ENCODE measurements at places on chromosomes 3 and 15.

DNA sequence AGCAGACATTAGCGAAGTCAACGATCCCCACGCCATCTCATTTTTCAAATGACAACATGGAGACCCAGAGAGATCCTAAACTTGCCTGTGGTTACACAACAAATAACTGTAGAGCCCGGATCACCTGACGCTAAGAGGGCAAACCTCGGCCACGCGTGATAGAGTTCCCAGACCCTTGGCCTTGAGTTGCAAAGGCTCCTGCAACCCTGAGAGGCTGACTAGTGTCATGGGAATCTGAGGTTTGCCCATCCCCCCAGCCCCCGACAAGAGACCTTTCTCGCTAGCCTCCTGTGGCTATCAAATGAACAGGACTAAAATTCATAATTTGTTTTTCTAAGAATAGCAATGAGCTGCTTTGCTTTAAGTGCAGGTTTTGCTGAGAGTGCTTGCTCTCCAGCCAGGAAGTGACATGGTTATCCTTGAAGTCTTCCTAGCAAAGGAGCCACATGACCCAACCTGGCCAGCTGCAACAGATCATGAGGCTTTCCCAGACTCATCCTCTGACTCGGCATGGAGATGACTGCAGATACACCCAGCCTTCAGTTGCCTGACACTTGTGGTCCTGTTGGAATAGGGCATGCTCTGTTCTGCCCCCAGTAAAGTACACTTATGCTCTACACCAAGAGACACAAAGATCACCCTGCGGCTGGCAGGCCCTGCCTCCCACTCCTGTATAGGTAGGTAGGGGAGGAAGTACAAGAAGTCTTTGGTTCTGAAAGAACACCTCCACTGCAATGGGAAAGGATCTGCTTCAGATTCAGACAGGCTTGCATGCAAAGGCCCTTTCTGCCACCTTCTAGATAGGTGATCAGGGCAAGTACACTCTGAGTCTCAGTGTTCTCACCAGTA, 36.0 kb downstream of the MCF2L2 start:
- no peak overlapping the region for H3K27ac ChIP-seq
- DNase-seq, result no peak
- H3K4me3 ChIP-seq, result no peak overlapping the region
- H3K4me1 ChIP-seq, result no peaks in the 10 kb centered on the region
- peaks cover 16% of the 10 kb centered on the region for H3K27me3 ChIP-seq
- no peaks in the 10 kb centered on the region for H3K36me3 ChIP-seq

DNA sequence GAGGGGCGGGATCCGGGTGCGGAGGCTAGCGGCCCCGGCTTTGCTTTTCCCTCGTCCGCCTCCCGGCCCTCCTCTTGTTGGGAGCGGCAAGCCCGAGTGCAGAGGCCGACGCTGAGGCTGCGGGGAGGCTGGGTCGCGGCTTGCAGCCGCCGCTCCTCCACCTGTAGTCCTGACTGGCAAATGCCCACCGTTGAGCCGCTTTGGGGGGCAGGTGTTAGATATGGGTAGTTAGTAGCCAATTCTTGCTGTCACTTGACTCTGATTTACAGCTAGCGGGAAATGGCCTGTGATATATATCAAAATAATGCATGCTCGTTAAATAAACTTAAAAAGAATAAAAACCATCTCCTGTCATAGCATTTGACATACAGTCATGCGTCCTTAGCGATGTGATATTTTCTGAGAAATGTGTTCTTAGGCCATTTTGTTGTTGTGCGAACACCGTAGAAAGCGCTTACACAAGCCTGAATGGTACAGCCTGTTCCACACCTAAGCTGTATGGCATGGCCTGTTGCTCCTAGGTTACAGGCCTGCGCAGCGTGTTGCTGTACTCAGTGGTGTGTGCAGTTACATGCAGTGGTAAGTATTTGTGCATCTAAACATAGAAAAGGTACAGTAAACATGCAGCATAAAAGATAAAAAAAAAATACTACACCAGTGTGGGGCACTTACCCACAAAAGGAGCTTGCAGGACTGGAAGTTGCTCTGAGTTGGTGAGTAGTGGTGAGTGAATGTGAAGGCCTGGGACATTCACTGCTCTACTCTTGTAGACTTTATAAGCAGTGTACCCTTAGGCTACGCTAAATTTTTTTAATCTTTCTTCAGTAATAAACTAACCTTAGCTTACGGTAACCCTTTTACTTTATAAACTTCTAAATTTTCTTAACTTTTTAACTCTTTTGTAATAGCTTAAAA, 873 bp downstream of the CAPN7 start:
- peaks cover 6% of the 10 kb centered on the region for H3K36me3 ChIP-seq
- H3K27ac ChIP-seq, result peak overlapping the region; percentile 85
- DNase-seq, result peak; percentile 80

DNA sequence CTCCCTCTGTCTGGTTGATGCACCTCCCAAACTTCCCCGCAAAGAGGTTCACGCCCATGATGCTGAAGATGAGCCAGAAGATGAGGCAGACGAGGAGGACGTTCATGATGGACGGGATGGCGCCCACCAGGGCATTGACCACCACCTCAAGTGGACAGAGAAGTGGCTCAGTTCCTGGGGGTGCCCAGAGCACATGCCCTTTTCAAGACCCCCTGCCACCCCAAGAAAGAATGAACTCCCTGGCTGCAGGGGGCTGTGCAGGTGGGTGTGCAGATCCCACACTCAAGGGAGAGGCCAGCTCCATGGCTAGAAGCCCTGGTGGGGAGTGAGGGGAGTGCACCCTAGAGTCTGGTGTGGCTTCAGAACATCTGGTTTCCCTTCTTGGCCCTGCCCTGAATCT, 64.1 kb downstream of the EXOG start:
- H3K36me3 ChIP-seq, result no peaks in the 10 kb centered on the region
- no peak overlapping the region for H3K27ac ChIP-seq
- H3K4me1 ChIP-seq, result no peaks in the 10 kb centered on the region
- H3K27me3 ChIP-seq, result no peaks in the 10 kb centered on the region

GRCh38 chr15:57403017-57403416, 26.7 kb downstream of the CGNL1 start:
- H3K36me3 ChIP-seq, result no peaks in the 10 kb centered on the region
- no peak for DNase-seq
- H3K4me3 ChIP-seq, result no peak overlapping the region
- H3K4me1 ChIP-seq, result peaks cover 8% of the 10 kb centered on the region
- H3K27me3 ChIP-seq, result peaks cover 21% of the 10 kb centered on the region
- no peak overlapping the region for H3K27ac ChIP-seq

GRCh38 chr3:138367911-138368310, 19.5 kb downstream of the MRAS start:
- H3K27me3 ChIP-seq, result no peaks in the 10 kb centered on the region
- peaks cover 14% of the 10 kb centered on the region for H3K4me1 ChIP-seq
- H3K4me3 ChIP-seq, result no peak overlapping the region
- H3K36me3 ChIP-seq, result peaks cover 3% of the 10 kb centered on the region
- DNase-seq, result peak; percentile 81

DNA sequence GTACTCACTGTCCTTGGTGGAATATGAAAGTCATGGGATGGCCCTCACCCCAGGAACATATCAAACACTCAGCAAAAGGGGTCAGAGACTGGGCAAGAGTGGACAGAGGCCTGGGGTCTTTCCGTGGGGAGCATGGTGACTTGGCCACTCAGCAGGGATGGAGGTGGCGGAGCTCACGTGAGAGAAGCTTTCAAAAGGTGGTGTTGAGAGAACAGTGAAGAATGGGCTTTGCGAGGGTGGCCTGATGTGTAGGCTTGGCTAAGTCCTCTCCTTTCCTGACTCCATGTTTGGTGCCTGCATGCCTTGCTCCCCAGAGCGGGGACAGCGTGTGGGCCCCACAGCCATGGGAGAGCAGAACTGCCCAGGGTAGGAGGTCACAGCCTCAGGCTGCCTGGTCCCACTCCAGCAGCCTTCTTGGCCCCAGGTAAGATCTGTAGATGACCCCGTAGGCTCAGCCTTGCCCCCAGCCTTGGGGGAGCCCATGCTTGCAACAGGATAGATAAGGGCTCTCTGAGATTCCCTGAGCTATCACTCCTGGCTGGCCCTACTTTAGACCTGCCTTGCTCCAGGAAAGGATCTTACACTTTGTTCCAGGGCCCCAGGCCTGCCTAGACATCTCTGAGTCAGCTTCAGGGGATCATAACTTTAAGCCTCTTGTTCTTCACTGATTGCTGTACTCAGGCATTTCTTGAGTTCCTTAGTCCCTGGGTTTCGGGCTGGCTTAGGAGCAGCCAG, 17.0 kb downstream of the RPLP1 start:
- no peak for DNase-seq
- no peaks in the 10 kb centered on the region for H3K27me3 ChIP-seq
- peaks cover 13% of the 10 kb centered on the region for H3K4me1 ChIP-seq
- H3K36me3 ChIP-seq, result no peaks in the 10 kb centered on the region
- H3K27ac ChIP-seq, result no peak overlapping the region

DNA sequence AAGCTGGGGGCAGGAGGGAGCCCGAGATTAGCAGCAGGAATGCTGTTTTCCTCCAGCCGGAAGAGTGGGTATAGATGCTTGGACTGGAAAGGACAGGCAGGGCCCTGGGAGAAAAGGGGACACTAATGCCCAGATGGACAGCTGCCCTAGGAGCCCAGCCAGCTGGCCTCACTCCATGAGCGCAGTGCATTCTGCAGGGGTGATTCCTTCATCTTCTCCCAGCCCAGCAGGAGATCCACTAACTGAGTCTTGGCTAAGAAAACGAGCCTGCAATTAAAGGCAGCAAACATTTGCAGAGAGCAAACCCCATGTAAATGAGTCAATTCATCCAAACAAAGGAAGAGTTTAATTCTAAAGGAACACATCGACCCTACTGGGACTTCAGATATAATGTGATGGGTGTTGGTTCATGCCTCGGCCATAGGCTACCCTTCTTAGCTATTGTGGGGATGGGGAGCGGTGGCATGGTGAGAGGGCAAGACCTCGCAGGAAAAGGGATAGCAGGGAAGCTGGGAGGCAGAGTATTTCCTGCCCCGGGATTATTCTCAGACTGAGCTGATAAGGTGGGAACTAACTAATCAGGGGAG, 13.3 kb upstream of the MINAR1 start:
- H3K4me1 ChIP-seq, result no peaks in the 10 kb centered on the region
- no peak overlapping the region for H3K4me3 ChIP-seq
- no peak for DNase-seq
- H3K27me3 ChIP-seq, result no peaks in the 10 kb centered on the region
- H3K36me3 ChIP-seq, result no peaks in the 10 kb centered on the region

- no peak overlapping the region for H3K27ac ChIP-seq
- no peaks in the 10 kb centered on the region for H3K4me1 ChIP-seq
- no peak overlapping the region for H3K4me3 ChIP-seq
- no peak for DNase-seq
- no peaks in the 10 kb centered on the region for H3K27me3 ChIP-seq
Observed at GRCh38 chr3:41148901-41149300, 50.4 kb upstream of the CTNNB1 start.

- no peak for DNase-seq
- H3K27ac ChIP-seq, result peak overlapping the region; percentile 74
Observed at GRCh38 chr3:105746231-105746996, 122.4 kb downstream of the CBLB start.

DNA sequence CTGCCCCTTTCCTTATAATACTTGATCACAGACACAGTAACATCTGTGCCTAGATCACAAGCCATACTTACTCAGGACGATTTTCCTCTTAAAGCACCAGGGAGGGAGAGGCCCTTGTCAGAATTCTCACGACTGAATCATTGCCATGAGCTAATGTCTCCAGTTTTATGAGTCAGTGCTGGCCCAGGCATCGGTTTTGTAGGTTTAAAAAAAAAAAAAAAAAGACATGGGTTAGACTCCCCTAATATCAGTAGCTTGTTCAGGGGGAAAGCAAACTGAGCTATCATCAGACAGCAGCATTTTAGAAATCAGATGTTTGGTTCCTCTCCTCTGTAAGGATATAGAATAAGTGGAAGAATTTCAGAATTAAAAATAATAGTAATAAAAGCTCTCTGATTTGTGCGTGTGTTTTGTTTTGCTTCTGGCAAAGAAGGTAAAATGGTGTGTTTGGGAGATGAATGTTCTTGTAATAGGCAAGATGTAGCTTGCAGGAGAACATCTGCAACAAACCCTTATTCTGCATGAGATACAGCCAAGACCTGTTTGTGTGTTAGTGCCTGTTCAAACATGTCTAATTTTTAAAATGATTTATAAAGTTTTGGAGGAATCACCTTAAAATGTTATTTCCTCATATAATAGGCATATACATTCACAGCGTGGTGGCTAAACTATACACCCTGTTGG, 193.6 kb downstream of the TP63 start:
- H3K27ac ChIP-seq, result peak overlapping the region; percentile 59
- no peak overlapping the region for H3K4me3 ChIP-seq
- no peaks in the 10 kb centered on the region for H3K36me3 ChIP-seq
- DNase-seq, result peak; percentile 85
- no peaks in the 10 kb centered on the region for H3K27me3 ChIP-seq
- H3K4me1 ChIP-seq, result peaks cover 9% of the 10 kb centered on the region

DNA sequence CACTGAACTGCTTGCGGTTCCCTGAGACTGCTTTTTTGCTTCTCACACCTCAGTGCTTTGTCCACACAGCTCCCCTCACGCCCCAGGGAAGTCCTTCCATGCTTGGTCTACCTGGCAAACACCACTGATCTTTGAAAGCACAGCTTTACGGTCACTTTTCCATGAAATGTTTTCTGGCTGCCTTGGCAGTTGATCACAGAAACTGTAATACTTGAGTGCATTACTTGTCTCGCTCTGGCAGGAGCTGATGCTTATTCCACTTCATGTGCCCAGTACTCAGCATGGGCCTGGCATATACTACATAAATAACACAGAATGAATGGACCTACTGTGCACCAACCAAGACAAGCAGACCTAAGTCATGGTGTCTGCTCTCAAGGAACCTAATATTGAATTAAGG, 121.1 kb downstream of the MEX3B start:
- peaks cover 5% of the 10 kb centered on the region for H3K27me3 ChIP-seq
- no peak overlapping the region for H3K27ac ChIP-seq

- H3K4me1 ChIP-seq, result peaks cover 11% of the 10 kb centered on the region
- DNase-seq, result no peak
- no peaks in the 10 kb centered on the region for H3K36me3 ChIP-seq
- no peaks in the 10 kb centered on the region for H3K27me3 ChIP-seq
- no peak overlapping the region for H3K4me3 ChIP-seq
- no peak overlapping the region for H3K27ac ChIP-seq
Observed at GRCh38 chr3:101172516-101172915, 147.9 kb downstream of the IMPG2 start.

GRCh38 chr3:30473374-30474051, 132.9 kb upstream of the TGFBR2 start:
- no peak for DNase-seq
- no peaks in the 10 kb centered on the region for H3K27me3 ChIP-seq
- peak overlapping the region; percentile 70 for H3K27ac ChIP-seq
- H3K36me3 ChIP-seq, result no peaks in the 10 kb centered on the region
- H3K4me3 ChIP-seq, result no peak overlapping the region

GRCh38 chr3:150783316-150783715, 20.3 kb upstream of the SIAH2 start:
- peaks cover 7% of the 10 kb centered on the region for H3K4me1 ChIP-seq
- no peak overlapping the region for H3K4me3 ChIP-seq
- H3K27ac ChIP-seq, result no peak overlapping the region
- H3K36me3 ChIP-seq, result no peaks in the 10 kb centered on the region
